ENCODE measurements at places on chromosomes 4 and X.

GRCh38 chr4:105399532-105400161, 74.2 kb downstream of the PPA2 start:
- peak; percentile 61 for DNase-seq

- DNase-seq: no peak
Measured at GRCh38 chr4:110175634-110176033, 22.8 kb downstream of the ELOVL6 start.

DNA sequence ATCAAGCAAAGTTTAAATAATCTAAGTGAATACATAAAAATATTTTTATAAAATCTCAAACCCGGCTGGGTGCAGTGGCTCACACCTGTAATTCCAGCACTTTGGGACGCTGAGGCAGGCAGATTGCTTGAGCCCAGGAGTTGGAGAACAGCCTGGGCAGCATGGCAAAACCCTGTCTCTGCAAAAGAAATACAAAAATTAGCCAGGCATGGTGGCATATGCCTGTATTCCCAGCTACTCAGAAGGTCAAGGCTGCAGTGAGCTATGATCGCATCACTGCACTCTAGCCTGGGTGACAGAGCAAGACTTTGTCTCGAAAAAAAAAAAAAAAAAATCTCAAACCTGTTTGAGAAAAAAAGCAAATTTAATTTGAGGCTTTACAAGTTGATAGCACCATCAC, 96.9 kb upstream of the GPR34 start:
- no peak for DNase-seq

GRCh38 chrX:34437586-34437985, 219.5 kb downstream of the TMEM47 start:
- DNase-seq: no peak

DNA sequence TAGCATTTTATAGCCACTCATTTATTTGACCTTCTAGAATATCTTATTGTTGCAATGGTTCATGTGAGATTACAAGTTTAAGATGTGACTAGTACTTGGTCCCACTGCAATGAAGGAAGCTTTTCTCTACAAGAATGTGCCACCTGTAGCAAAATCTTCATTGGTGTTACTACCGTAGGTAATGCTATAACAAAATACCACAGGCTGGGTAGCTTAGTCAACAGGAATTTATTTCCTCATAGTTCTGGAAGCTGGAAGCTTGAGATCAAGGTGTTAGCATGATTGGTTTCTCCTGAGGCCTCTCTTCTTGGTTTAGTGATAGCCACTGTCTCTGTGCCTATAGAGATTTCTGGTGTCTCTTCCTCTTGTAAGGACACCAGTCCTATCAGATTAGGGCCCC, 441.0 kb downstream of the GPM6A start:
- no peak for DNase-seq

- DNase-seq: no peak
Measured at GRCh38 chr4:108840426-108840975, 77.6 kb upstream of the ETNPPL start.

DNA sequence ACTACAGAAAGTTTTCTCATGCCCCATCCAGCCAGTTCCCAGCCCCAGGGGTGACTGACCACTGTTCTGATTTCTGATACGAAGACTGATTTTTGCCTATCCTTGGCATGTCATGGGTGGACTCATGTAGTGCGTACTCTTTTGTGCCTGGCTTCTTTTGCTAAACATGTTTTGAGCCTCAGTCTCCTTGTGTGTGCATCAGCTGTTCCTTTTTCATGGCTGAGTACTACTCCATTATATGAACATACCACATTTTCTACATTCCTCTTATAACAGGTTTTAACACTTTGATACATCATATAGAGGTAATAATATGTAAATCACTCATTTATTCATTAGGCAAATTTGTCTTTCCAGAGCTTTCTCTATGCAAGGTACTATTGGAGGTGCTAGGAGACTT, 126.7 kb downstream of the ANAPC4 start:
- no peak for DNase-seq

DNA sequence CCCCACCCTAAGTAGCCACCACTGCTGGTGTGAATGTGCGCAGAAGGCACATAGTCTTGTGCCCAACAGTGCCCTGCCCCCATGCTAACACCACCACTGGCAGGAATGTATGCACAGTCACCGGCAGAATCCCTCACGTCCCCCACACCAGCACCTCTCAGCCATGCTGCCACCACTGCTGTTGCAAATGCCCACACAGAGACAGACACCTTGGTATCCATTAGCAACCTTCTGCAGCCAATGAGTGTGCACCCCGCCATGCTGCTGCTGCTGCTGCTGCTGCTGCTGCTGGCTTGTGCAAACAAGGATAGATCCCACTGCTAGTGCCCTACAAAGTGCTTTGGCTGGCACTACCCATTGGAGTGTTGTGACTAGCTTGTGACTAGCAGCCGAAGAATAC, 52.4 kb upstream of the MMAA start:
- DNase-seq: no peak

DNA sequence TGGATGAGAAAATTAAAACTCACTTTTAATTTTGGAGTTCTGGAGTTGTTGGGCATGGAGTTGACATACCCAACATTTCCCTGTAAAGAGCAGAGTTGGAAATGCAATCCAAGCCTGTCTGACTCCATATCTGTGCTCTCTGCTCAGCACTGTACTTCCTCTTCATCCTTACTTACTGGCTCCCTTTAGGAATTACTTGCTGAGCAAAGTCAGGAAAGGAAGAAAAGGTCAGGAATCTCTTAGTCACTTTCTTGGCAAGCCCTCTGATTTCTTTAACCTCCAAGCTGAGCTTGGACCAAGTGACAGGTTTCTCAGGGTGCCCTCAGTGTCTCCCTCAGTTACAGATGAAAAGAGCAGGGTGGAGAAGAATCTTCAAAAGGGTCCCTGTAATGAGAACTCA, 501.5 kb downstream of the ZIC3 start:
- no peak for DNase-seq

DNA sequence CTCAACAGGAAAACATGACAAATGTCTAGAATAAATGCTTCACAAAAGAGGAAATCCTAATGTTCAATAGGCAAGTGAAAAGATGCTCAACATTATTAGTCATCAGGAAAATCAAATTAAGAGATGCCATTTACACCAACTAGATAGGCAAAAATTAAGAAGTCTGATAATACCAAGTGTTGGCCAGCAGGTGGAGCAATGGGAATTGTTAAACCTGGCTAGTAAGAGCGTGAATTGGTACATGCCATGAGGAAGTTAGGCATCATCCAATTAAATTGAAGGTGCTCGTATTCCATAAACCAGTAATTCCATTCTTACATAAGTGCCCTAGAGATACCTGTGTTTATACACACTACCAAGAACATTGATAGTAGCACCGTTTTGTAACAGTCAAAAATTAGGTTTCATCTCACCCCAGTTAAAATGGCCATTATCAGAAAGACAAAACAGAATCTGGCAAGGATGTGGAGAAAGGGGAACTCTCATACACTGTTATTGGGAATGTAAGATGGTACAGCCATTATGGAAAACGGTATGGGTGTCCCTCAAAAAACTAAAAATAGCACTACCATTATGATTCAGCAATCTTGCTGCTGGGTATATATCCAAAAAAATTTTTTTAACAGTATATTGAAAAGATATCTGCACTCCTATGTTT, 14.0 kb upstream of the ZCCHC18 start:
- peak; percentile 30 for DNase-seq

DNA sequence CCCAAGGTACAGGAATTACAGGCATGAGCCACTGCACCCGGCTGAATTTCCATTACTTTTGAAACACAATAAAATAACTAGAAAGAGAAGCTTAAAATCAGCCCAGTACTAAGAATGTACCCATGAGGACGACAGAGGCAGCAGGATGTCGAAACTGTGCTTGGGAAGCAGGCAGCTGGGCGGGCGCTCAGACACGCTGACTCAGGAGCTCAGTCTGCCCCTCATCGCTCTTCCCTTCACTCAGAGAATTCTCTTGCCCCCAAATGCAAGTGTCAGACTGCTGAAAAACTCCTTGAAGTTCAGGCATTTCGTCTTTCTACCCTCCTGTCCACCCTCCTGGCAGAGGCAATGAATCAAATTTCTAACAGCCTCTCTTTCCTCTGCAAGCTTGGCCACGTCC, 41.0 kb upstream of the CDKN2AIP start:
- DNase-seq: no peak

- DNase-seq: no peak
Measured at GRCh38 chr4:111754003-111754402, 391.3 kb upstream of the FAM241A start.

GRCh38 chrX:153777261-153778090, 3.4 kb upstream of the SRPK3 start:
- no peak for DNase-seq

- DNase-seq: no peak
Measured at GRCh38 chr4:102218656-102219055, 126.6 kb downstream of the SLC39A8 start.

DNA sequence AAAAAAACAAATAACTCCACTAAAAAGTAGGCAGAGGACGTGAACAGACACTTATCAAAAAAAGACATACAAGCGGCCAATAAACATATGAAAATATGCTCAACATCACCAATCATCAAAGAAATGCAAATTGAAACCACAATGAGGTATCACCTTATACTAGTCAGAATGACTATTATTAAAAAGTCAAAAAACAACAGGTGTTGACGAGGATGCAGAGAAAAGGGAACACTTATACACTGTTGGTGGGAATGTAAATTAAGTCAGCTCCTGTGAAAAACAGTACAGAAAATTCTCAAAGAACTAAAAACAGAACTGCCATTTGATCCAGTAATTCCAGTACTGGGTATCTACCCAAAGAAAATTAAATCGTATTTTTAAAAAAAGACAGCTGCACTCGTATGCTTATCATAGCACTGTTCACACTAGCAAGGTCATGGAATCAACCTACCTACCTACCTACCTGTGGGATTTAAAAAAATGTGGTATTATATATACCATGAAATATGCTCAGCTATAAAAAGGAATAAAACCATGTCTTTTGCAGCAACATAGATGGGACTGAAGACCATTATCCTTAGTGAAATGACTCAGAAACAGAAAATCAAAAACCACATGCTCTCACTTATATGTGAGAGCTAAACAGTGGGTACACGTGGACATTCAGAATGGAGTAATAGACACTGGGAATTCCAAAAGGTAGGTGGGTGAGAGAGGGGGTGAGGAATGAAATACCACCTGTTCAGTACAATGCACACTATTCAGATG, 24.8 kb upstream of the PTPN13 start:
- no peak for DNase-seq

- peak; percentile 9 for DNase-seq
Measured at GRCh38 chrX:12770440-12770839, 20.8 kb upstream of the PRPS2 start.

DNA sequence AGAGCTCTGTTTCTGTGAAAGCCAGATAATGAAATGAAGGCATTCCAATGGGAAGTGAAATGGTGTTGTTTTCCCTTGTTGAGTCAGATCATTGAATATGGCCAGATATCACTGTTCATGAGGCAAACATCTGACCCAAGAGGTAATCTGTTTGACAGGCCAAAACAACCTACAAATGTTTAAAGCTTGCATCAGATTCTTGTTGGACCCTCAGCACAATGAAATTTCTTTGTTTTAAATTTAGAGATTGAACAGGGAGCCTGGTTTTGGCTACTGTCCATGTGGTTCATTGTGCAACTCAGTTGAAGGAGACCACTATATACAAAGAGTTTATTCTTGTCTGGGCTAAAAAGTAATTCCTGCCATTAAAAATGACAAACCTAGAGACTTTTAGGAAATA, 159.1 kb downstream of the AFF2 start:
- DNase-seq: no peak

DNA sequence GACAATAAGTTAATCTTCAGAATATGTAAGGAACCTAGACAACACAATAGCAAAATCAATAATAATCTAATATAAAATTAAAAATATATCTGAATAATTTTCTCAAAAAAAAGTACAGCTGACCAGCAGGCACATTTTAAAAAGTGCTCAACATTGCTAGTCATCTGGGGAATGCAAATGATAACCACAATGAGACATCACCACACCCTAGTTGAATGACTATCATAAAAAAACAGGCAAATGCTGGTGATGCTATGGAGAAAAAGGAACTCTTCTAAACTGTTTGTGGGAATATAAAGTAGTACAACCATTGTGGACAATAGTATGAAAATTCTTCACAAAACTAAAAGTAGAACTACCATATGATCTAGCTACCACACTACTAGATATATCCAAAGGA, 956.9 kb upstream of the NDST4 start:
- no peak for DNase-seq

GRCh38 chrX:145843146-145843904, 25.7 kb downstream of the SLITRK2 start:
- DNase-seq: no peak

DNA sequence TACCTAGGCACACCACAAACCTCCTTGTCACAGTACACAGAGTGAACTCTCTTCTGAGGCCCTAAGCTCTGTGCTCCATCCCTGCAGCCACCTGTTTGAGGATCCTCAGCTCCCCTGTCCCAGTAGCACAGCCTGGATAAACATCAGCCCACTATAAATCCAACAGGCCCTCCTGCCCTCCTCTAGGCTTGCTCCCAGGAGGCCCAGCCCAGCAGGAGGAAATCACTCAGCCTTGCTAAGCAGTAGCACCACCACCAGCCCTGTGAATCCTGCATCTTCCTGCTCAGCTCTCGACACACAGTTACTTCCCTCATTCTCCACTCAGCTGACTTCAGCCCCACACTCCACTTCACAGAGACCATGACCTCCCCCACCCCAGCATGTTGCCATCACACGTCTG, 273.9 kb downstream of the BCOR start:
- no peak for DNase-seq

GRCh38 chr4:117768610-117769009, 265.7 kb upstream of the NDST3 start:
- DNase-seq: no peak

DNA sequence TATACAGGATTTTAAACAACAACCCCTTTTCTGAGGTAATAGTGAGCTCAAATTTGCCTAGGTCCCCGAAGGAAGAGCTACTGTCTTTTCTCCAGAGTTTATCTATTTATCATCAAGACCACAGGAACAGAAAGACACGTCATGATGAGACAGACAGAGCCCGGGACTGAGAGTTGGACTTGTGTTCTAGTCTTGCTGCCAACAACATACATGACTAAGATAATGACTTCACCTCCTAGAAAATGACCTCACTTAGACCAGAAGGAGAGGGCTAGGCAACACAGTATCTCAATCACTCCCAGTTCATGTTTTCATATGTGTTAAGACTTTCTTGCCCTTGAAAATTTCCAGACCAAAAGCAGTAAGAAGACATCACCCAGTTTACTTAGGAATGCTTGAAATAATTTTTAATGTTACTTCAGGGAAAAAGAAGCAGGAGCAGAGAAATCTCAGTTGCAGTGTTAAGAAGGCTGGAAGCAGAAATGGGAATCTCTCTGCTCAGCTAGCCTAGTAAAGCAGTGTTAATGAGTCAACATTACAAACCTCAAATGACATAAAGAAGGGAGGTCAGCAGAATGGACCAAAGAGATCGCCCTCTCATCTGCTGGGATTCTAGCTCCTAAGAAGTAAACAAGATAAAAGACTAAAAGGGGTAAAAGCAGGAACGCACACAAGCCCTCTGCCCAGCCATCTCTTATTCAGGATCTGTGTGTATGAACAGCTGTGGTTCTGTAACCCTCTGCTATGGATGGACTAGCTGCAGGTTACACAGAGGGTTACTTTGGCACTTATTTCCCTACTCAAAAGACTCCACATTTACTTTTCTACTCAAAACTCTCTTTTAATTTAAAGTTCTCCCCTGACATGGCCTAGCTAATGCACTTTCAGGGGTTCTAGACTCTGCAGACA, 24.8 kb downstream of the PDGFC start:
- DNase-seq: peak; percentile 92

GRCh38 chr4:8238515-8239053, 31.0 kb upstream of the HTRA3 start:
- DNase-seq: no peak
